NCI-H526 treated with DMSO at 0.1 percent for 48 hours (cell line): ENCODE measurements at places on chromosomes 1 and 21.

- DNase-seq = no peak
Measured at GRCh38 chr1:44168520-44169098, 27.2 kb upstream of the KLF18 start.

- DNase-seq = no peak
Measured at GRCh38 chr1:209597499-209597898, 14.0 kb downstream of the CAMK1G start.

DNA sequence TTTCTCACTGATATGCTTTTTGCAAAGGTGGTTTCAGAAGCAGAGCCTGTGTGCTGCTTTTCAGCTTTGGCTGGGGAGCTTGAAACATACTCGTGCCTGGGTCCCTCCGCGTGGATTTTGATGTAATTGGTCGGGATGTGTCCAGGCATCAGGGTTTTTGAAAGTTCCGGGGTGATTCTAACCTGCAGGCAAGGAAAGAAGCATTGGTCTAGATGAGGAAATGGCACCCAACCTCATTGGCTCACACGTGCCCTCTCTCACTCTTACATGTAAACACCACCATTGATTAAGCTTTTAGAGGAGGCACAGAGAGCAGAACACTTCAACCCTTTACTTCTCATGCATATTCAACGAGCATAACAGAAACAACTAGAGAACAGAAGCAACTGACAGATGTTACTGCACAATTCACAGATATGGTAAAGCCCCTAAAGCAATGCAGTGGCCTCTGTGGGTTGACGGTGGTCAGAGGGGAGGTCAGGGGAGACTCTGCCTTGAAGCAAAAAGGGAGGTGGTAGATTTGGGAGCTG lies 112.1 kb downstream of the TLR5 start:
- DNase-seq = peak; percentile 16

DNA sequence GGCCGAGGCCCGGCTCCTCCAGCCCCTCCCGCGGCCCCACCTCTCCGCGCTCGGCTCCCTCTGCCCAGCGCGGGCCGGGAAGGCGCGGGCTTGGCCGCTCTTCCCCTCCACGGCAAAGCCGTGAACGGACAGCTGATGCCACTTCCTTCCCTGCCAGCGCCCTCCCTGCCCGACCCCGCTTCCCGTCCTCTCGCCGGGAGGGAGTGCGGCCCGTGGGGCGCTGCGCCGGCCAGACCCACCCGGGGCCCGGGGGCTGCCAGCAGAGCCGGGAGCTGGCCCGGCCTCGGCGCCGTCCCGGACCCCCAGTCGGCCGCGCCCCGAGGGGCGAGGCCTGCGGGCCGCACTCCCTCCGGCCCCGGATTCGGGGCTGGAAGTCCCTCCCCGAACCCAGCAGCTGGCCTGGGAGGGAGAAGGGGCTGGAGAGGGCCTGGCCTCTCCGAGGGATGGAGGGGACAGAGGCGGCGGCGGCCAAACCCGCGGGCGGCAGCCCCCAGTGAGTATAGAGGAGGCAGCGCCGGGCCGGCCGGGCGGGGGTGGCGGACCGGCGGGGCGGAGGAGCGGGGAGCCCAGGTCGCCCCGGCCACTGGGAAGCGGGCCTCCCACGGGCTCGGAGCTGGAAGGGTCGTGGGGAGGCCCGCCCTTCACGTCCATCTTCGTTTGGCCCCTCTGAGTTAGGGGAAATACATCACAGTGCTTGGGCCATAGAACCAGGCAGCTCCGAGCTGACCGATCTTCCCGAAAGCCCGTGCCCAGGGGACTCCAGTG lies at the start of gene KIAA1614:
Gene KIAA1614, plus strand, starts transcription at position 97 of the 765 bp plus-strand sequence. Its CDS starts 347 bp downstream, at position 444.
- no peak for DNase-seq

DNA sequence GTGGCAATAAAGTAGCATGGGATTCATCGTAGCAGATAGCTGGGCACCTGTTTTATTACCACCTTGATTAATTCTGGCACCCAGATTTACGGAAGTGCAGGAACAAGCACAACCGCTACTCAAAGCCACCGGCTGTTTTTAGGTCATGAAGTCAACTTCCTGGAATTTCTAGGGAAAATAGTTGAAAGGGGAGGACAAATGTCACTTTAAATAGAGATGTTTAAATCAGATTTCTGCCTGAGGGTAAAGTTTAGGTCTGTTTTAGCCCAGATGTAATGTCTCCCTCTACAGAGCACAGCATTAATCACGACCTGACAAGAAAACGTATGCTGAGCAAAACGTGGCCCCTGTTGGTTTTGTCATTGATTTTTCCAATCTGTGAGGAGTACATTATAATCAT lies 8.0 kb downstream of the ADGRL2 start:
- DNase-seq = no peak

DNA sequence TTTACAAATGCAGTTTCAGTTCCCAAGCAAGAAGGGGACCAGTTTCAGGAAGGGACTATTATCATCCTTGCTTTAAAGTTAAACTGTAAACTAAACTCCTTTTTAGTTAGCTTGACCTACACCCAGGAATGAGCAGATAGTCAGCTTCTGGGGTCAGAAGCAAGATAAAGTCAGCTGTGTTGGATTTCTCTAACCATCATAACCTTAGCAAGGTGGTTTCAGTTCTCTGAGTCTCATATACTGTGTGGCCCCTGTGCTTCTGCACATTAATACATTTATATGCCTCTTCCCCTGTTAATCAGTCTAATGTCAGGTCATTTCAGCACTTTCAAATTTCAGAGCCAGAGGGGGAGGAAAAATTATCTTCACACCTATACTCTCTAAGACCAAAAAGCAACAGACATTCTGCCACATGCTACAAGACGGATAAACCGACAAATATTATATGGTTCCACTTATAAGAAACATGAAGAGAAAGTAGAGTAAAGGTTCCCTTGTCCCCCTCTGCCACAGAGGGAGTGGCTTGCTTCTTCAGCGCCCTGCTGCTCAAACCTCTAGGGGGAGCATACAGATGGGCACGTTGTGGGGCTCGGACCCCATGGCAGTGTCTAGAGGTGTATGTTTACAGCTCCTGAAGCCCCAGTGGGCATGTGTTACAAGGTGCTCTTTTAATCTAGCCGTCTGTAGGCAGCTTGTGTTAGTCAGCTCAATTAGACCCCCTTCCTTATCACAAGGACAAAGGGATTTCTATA lies 89.1 kb downstream of the SMYD3 start:
- DNase-seq = no peak

- DNase-seq = no peak
Measured at GRCh38 chr1:182315167-182315556, 76.4 kb downstream of the GLUL start.

DNA sequence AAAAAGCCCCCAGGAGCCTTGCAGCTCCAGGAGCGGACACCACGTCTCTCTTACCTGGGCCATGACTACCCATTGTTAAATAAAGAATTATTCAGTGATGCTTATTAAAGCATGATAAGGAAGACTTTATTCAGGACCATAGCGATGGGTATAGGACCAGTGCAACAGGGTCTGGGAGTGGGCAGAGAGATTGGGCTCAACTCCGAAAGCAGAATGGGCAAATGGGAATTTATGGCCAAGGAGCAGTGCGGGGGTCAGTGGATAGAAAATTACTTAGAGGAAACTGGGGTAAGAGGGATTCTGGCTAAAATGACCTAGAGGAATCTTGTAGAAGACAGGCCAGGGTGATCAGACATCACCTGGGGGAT lies 580 bp upstream of the ATP5PO start:
- no peak for DNase-seq

DNA sequence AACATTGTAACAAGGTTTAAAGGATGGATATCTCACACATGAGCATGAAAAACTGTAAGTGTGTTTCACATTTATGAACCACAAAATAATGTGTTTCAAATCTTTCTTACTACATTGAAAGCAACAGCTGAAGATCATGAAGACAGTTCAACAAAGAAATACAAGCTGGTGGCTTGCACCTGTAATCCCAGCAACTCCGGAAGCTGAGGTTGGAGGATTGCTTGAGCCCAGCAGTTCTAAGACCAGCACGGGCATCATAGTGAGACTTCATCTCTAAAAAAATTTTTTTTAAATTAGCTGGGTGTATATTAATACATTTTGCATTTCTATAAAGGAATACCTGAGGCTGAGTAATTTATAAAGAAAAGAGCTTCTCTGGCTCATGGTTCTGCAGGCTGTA lies 27.1 kb upstream of the C1orf198 start:
- DNase-seq = no peak

GRCh38 chr1:29361686-29362085 lies 125.4 kb downstream of the PTPRU start:
- no peak for DNase-seq

GRCh38 chr1:110255392-110255787 lies 45.3 kb downstream of the KCNC4 start:
- DNase-seq = no peak

GRCh38 chr1:189752461-189752995 lies 725.1 kb downstream of the BRINP3 start:
- no peak for DNase-seq

DNA sequence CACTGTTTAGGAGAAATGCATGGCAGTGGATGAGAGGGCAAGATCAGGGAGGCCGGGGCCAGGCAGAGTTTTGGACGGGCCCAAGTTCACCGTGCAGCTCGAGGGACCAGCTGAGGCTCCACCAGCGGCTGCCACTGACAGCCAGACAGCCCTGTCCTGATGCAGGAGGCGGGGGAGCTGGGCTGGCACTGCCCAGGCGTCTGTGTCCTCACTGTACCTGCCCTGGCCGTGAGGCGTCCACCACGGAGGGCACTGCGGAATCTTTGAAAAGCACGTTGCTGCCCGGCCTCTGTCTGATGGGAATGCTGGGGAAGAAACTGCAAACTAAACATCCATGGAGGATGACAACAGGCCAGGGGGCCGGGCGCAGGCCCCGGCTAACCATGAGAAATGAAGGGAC lies 35.5 kb downstream of the VPS26C start:
- DNase-seq = no peak

- DNase-seq = no peak
Measured at GRCh38 chr1:5730272-5731109, 261.7 kb downstream of the NPHP4 start.

DNA sequence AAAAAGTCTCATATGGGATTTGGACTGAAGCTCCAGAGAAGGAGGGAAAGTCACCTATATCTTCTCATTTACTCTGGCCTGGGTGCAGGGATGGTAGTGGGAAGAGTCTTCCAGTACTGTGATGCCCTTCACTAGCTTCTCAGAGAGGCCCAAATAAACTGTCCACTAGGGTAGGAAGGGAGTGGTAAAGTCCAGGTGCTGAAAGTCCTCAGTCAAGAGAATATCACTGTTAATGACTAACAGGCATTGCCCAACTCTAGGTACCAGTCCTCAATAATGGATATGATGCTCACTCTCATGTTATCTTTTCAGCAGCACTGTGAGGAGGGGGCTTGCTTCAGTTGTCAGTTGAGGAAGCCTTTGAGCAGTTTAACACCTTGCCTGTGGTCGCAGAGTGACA lies 64.0 kb downstream of the LHX8 start:
- no peak for DNase-seq

DNA sequence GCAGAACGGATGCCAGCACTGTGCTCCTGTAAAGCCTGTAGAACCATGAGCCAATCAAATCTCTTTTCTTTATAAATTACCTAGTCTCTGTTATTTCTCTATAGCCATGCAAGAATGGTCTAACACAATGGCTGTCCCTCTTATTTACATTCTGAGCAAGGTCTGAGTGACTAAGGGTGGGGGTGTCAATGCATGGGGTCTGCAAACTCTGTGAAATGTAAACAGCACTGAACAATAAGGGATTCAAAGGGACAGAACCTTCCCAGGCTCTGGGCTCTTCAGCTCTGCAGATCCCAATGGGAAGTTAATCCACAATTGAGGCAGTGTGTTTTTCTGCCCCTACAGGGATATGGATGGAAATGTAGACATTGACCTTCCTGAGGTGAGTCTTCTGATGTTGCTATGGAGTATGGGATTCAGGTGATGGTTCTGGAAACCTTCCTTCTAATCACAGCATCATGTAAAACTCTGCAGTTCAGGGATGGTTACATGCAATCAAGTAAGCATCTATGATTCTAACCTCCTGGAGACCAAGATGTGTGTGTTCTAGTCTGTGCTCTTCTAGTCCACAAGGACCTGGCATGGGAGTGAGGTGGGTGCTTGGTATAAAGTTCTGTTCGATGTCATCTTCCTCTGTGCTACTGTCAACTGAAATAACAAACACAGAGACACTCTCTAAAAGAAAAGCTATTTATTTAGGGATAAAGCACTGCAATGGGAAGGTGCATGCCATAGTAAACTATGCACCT lies 38.6 kb downstream of the CAPN9 start:
- DNase-seq = no peak

DNA sequence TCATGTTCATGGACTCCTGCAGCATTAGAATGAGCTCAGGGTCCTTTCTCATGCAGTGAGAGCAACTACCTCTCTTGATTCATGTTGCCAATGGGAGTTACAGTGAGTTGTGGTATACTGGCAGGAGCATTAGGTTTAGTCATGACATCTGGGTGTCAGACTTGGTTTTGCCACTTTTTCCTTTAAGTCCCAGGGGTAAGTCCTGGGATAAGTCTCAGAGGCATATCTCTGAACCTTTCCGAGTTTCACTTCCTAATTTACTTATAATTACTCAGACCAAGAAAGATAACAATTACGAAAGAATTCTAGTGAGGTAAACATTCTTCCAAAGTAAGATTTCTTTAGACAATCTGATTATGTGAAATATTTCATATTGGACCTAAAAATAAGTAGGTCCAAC lies 606.0 kb downstream of the SMYD3 start:
- DNase-seq = no peak

- DNase-seq = no peak
Measured at GRCh38 chr21:44377201-44377921, 23.9 kb downstream of the TRPM2 start.

DNA sequence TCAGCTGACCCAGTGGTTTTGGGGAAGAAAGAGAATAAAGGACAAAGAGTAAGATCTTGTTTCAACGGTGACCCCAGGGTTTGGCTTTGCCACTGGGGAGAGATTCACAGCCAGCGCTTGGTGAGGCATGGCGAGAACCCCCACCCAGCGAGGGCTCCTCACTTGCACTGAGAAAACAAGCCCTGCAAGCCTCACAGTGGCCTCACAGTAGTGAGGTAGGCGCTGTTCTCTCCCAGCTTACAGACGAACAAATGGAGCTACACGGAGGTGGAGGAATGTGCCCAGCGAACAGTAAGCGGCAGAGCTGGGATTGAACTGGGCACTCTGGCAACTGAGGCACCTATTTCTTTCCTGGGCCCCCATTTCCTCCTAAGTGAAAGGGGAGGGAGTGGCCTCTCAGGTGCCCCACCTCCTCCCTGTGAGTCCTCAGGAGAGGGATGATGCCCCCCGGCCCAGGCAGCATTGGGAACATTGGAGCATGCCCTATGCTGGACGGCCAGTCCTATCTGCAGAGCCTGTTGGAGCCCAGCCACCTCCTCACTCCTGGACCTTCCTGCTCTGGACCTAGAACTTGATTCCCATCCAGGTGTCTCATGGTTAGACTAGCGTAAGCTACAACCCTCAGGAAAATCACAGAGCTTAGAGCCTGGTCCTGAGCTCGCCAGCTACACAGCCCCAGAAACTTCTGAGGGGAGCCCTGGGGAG lies 73.4 kb upstream of the EDN2 start:
- no peak for DNase-seq

GRCh38 chr1:27047914-27048313 lies 35.3 kb upstream of the TENT5B start:
- no peak for DNase-seq
